Hippocampal formation (tissue), 2 donors: ENCODE measurements at places on chromosomes 1 and 21.

DNA sequence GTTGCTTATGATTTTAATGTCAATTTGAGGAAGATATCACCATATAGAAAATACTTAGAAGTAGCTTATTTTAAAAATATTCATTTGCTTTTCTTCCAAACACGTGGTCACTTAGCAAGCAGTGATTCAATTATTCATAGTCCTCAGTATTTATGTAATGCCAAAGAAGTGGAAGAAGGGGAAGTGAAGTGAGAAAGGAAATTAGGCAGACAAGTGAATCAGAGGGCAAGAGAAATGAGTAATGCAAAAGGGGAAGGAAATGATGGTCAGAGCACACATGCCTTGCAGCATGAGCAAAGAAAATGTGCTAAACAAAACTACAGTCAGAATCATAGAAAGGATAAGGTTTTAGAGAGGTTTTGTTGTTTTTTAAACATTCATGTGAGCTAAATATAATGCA, 31.8 kb downstream of the SDCCAG8 start:
- no peak for DNase-seq

GRCh38 chr1:68011657-68012375, 38.6 kb downstream of the DIRAS3 start:
- no peak for DNase-seq

DNA sequence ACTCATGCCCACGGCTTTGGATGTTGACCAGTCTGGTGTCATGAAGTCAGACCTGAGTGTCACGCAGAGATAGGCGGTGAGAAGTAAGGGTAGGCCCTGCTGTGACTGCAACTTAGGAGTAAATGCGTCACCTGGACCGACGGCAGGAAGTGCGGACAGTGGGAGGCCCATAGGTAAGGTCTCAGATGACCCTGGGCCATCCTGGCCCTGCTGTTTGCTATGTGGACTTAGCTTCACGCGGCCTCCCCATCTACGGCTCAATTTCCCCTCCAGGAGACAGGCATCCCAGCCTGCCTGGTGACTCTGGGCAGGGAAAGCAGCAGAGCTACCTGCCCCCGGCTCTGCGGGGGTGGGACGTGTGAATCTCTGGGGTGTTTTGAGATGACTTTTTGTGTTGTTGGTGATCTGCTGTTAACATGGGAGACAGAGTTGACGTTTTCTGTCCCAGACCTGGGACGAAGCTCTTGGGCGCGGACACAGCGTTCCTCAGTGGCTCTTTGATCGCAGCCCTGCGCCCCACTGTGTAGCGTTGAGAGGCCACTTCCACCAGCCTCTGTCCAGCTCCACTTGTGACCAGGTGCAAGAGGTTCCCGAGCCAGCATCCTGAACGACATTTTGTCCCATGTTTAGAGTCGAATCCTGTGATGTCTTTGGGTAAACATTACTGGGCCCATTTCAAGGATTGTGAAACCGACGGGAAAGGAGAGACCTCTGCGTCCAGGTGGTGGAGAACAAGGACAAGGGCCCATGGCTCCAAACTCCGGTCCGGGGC, 39.9 kb downstream of the CRYAA start:
- DNase-seq, result no peak

- DNase-seq, result no peak
Measured at GRCh38 chr21:23445307-23445706, 2162.0 kb downstream of the MRPL39 start.

- DNase-seq, result no peak
Measured at GRCh38 chr1:77659879-77660593, 22.4 kb downstream of the ZZZ3 start.

GRCh38 chr1:1203561-1204424, 2.6 kb downstream of the TNFRSF18 start:
- no peak for DNase-seq

DNA sequence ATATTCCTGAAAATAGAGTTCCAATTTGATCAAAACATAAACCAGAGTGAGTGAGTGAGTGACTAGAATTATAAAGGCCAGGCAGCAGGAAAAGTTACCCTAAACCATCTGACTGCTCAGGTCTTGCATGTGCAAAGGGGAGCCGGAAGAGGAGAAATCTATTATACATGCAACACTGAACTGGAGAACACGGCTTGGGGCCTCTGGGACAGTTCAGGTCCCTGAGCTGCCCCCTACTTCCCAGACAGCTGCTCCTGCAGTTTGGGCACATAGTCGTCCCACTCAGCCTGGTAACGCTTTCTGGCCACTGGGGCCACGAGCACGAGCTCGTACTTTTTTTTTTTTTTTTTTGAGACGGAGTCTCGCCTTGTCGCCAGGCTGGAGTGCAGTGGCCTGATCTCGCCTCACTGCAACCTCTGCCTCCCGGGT, 40.1 kb downstream of the PTPRC start:
- DNase-seq, result no peak

GRCh38 chr1:1083416-1084371, 9.6 kb upstream of the RNF223 start:
- no peak for DNase-seq
